Stimulated activated CD4-positive, alpha-beta T cell treated with anti-CD3 and anti-CD28 coated beads, Interleukin-4, amount 100 ng/mL, for 1 hour (primary cell): ENCODE measurements at places on chromosomes 12 and 14.
A peak's percentile ranks its signal among the peaks of the same experiment; 100 is the strongest.

- DNase-seq, result no peak
Observed at GRCh38 chr14:34872822-34873588, 2.2 kb downstream of the BAZ1A start.

DNA sequence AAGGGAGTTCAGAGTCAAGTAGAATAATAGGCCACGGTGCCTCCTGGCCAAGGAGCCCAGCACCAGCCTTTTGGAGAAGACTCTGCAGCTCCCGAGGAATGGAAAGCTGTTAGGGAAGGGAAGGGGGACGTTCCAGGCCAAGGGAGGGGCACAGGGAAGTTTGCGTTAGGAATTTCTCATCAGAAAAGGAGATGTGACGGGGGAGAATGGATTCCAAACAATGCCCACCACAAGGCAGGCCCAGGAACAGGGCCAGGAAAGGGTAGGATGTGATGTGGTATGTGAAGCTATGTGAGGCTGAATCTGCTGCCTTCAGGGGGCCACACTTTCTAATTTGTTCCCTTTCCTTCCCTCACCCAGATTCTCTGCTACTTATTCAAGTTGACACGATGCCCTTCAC lies 46.0 kb downstream of the DGLUCY start:
- no peak for DNase-seq

- no peak for DNase-seq
Observed at GRCh38 chr14:75372260-75372659, 55.6 kb upstream of the JDP2 start.

- DNase-seq, result no peak
Observed at GRCh38 chr12:29782285-29782870, 1.4 kb downstream of the TMTC1 start.

DNA sequence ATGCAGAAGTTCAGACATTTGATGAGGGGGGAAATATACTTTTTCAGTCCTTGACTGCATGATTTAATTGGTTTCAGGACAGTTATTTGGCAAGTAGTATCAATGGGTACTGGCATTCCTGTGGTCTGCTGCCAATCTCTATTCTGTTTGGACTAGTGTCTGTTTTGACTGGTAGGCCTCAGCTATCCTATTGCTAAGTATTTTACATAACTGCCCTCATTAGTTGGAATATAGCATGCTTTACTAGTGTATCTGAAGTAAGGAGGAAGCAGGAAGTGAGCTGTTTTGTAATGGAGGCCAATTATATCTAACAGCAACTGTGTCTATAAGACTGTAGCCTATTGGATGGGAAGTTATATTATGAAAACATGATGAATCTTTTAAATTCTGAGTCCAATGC lies 104.3 kb downstream of the FLRT2 start:
- no peak for DNase-seq

DNA sequence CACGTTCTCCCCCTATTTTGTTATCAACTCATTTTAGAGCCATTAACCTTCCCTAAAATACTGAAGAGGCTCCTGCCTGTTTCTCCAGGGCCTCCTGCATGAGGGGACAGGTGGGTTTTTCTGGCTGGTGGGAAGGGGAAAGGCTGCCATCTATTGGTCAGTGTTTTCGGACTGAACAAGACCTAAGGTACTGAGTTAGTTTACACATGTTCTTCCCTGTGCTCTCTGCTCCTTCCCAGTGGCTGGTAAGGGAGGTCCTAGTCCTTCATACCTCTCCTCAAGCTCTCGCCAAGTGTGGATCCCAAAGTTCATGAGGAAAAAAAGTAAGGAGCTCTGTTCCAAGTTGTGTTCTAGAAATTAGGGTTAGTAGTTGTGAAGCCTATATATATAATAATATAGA lies 357.5 kb downstream of the FSCB start:
- DNase-seq, result no peak

- no peak for DNase-seq
Observed at GRCh38 chr12:62520361-62520760, 53.7 kb downstream of the MON2 start.

DNA sequence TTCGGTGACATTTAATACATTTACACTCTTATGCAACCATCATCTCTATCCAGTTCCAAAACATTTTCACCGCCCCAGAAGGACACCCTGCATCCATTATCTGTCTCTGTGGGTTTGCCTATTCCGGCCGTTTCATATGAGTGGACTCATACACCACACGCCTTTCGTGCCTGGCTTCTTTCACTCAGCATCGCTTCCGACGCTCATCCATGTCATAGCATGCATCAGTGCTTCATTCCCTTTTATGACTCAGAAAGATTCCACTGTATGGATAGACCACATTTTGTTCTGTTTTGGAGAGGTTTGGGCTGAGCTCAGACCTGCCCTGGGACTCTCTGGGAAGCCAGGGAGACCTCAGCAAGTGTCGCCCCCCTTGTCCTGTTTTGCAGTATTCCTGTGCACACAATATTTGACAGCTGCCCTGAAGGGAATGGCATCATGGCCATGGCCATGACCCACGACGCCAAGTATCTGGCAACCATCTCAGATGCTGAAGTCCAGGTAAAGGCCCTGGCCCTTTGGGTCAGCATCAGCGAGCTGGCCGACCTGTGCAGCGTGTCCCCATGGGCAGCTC lies 23.8 kb downstream of the CFAP251 start:
- no peak for DNase-seq

GRCh38 chr14:94747739-94748138 lies 22.2 kb downstream of the GSC start:
- DNase-seq, result no peak

DNA sequence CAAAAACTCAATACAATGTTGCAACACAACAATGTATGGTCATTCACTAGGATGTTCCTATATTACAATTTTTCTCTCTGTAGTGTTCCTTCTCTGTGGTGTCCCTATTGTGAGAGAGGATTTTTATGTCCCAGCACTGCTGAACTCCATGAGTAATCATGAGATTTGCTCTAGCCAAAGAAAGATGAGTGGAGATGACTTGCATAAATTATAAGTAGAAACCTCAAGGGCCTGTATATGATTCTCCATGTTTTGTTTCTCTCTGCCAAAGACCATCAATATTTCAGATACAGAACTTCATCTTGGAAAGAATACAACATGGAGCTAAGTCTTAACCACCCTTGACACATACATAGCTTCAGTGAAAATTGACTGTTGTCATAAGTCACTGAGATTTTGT lies 579.1 kb downstream of the TMTC2 start:
- DNase-seq, result no peak

DNA sequence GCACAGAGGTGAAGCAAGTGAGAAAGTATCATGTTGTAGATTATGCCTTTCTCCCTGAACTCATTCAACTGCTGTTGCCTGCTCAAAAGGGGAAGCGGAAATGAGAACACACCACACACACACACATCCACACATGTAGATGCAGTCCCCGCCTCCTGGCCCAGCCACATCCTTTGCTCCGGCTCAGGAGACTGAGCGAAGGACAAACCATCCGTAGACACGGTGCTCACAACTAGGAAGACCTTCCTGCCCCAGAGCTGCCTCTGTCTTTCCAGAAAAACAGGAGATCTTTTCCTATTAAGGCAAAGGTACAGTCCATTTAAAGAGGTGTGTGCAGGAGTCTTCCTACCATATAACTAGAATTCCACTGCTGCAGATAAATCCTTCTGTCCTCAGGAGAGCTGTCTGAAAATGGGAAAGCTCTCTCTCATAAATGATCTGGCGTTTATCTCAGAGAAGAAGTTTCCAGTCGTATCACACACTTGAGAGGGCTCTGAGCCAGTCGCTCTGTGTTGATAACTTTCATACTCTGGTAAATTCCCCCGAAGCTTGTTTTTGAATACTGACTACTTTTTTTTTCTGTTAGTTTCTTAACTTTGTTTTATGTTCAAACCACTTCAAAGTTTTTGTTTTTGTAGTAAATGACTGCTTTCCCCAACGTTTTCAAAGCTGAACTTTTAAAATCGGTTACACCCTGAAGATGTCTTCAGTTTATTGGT lies at the start of gene TESPA1:
TSS of gene TESPA1 (minus strand) at position 105 of the 719 bp plus-strand sequence. CDS start 10,200 bp downstream, outside the sequence.
- peak; percentile 72 for DNase-seq

DNA sequence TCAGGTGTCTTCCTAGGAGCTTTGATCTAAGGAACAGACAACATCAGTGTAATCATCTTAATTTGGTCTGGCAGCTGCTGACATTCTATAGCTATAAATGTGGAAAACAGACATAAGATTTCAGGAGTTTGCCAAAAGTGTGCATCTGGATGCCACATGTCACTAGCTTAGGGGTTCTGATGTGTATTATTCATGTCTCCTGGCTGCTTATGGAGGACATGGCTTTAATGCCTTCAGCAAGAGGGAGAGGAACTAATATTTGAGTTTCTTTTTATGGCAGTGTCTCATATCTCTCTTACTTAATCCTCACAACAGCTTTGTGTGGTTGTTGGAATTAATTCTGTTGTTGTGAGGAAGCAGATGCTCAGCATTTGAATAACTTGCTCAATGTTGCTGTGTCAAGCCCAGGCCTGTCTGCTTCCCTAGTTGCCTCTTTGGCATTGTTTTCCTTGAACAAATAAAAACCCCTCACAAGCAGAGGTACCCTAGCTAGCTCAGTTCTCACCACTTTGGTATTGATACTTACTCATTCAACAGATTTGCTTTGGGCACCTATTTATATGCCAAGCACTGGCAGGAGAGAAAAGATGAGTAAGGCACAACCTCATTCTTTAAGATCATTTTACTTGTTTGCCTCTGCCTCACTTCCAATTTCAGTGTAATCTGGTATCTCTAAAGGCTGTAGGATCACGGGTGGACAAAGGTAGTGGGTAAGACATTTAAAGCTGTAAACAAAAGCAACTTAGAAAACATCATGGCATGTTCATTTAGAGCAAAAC lies 39.8 kb upstream of the EID3 start:
- no peak for DNase-seq

DNA sequence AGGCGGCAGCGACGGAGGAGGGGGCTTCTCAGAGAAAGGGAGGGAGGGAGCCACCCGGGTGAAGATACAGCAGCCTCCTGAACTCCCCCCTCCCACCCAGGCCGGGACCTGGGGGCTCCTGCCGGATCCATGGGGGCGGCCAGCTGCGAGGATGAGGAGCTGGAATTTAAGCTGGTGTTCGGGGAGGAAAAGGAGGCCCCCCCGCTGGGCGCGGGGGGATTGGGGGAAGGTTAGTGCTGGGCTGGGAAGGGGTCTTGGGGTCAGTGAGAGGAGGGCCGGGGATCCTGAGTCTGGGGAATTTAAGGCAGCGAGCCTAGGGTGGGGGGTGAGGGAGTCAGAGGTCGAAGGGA lies 203 bp downstream of the NFATC4 start:
- DNase-seq, result no peak

DNA sequence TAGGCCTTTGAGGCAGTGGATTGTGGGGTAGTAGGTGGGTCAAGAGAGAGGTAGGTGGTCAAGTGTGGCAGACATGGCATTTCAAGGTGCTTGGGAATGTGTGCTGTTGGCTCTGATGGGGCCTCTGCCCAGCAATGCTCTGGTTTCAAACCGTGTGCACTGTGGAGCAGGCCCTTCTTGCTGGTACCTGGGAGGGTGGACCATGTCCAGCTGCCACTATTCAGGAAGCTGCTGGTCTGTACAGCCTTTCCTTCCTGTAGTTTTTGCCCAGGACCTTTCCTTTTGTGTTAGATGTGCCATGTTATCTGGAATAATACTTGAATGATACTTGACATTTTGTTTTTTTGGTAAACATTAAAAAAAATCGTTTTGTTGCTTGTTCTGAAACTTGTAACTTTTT lies 14.8 kb downstream of the RIMKLB start:
- no peak for DNase-seq

GRCh38 chr14:81400202-81400678 lies at the start of gene STON2:
Gene STON2 (minus strand): TSS chr14:81400324. CDS start chr14:81398382, 1,942 bp downstream.
- DNase-seq, result no peak

DNA sequence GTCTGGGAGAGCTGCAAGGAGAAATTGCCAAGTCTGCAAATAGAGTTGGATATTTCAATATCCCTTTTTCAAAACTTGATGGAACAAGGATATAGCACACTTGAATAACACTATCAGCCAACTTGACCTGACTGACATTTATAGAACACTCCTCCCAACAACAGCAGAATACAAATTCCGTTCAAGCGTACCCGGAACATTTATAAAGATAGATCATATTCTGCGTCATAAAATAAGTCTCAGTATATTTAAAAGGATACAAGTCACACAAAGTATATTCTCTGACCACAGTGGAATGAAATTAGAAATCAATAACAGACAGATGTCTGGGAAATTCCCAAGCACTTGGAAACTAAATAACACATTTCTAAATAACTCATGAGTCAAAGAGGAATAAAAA lies 29.0 kb upstream of the MEG3 start:
- no peak for DNase-seq

DNA sequence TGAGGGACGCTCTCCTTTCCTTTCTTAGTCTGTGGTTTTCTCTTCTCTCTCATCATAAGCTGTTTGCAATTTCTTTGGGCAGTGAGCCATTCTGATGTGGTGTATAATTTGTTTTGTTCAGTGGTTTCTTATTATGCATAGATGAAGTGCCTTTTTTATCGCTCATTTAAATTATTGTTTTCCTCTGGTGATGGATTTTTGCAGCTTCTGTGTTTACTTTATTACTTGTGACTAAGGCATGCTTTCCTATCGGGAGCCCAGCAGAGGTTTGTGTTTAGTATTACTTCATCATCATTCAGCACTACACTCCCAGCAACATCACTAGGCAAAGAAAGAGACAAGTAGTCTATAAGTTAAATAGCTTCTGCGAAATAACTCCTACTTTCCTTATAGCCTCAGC lies 586.6 kb upstream of the NOVA1 start:
- no peak for DNase-seq

DNA sequence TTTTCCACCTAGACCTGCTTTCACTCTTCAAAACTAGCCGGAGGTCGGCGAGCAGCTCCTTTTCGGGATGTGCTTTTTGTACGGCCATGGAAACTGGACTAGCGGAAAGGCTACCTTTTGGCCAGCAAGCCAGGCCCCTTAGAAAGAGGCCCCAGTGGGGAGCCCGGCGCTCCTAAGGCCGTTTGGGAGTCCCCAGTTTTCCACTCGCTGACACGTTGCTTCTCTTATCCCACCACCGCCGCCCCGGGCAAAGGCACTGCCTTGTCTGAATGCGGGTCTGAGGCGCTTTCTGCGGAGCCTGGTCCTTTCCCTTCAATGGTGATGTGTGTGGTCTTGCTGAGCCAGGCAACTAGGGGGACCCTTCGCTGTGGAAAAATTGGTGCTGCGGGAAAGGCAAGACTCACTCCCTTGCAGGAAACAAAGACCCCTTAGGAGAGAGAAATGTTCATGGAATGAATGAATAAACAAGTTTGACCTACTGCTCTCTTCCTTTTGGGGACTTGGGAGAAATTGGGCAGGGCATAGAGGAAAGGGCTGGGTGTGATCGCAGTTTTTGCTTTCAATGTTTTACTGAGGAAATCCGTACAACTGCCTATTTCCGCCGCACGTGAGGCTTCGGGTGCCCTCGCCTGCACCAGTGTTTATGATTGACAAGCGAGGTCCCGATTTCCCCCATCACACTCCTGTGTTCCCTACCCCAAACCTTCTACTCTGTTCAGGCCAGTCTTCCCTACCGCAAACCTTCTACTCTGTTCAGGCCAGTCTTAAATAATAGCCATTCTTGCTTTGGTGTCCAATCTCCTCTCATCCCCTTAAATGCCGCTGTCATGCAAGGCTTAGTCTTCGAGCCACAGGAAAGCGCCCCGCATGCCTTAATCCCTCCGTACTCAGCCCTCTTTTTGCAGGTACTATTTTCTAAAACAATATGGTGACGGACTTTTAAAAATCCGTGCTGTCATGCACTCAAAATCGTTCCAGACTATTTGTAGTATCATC lies 1.0 kb upstream of the SLC38A2 start:
- peak; percentile 35 for DNase-seq
